SK-N-DZ (cell line): ENCODE measurements at places on chromosomes 7 and 10.

DNA sequence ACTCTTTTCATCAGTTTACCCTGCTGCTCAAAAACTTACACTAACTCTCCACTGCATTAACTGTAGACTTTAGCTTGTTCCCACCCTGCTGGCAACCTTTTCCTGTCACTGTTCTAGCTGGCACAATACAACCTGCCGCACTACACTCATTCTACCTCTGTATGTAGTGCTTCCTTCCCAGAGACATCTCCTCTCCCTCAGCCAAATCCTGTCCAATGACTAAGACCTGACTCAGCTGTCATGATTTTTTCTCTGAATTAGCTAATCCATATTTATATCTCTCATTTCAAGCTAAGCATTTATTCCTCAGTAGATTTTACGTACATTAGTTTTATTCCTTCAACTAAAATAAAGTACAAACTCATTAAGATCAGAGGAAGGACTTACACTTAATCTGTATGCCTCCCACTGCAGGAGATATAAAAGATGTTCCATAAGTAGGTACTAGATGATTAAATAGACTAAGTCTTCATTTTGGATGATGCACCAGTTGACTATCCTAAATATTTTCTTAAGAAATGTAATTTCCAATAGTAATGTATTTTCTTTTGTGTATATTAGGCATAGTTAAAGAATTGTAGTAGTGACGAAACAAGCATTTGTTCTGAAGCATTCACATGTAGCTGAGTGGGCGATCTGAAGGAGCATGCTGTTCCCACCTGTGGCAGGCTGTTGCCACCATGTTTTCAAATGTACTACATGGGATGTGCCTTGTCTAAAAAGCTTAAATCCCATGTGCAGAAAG lies 189.1 kb downstream of the SKAP2 start:
- DNase-seq: no peak

DNA sequence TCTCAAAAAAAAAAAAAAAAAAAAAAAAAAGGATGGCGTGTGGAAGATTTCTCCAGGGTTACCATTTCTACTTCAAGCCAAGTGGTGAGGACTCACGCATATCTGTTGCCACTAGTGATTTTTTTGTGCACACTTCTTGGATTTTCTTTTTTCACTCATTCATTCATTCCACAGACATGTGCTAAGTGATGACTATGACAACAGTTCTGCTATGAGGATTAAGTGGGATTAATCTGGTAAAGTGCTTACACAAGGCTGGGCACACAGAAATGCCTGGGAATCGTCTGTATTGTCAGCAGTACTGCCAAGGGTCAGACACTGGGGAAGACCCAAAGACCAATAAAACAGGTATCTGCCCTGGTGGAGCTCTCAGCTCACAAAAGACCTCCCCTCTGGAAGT lies 6.3 kb upstream of the OPN1SW start:
- no peak for DNase-seq

DNA sequence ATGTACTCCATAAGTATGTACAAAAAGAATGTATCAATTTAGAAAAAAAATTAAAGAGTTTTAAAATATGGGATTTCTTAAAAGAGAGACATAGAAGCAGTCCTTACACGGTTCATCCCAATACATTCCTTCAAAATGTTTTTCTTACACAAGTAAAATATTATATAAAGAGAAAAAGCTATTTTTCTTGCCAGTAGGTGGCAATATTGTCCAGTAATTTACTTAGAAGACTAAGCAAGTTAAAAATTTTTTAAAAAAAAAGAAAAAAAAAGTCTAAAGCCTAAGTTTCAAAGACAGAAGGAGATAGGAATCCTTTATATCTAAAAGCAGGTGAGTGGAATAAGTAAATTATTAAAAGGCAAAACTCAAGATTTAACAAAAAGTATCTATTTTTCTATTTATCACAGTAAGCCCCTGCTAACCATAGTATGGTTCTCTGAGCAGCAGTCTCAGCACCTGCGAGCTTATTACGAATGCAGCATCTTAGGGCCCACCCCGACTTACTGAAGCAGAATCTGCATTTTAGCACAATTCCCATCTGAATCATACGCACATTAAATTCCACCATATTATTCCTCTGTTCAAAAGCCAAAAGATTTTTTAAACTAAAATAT lies 240.6 kb downstream of the DGKI start:
- peak; percentile 53 for DNase-seq

GRCh38 chr10:76583711-76584161 lies 1053.9 kb downstream of the KCNMA1 start:
- no peak for DNase-seq

DNA sequence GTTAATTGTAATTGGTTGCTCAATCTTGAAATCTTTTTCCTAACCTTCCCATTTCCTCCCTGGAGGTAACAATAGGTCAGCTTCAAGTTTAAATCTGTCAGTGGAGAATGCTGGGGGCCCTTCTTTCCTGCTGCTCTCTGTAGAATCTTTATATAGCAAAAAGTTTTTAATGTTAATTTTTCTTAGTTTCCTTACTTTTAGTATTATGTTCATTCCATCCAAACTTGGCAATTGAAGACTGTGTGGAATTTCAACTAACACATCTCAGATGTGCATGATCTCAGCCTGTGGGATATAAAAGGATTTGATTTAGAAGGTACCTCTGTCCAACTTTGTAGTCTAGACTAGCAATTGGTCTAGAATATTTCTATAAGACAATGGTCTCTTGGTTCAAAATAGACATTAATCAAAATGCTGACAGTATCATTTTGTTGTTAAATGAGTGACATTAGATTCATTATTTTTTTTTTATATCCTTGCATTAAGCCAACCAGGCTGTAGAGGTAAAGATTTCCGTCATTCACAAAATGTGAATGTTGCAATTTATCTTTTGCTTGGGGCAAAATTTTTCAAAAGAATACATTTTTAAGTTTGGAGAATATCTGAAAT lies 100.4 kb upstream of the SEMA3A start:
- DNase-seq: no peak

- no peak for DNase-seq
These were observed 198.0 kb downstream of the CSTF2T start for GRCh38 chr10:51501396-51501795.

DNA sequence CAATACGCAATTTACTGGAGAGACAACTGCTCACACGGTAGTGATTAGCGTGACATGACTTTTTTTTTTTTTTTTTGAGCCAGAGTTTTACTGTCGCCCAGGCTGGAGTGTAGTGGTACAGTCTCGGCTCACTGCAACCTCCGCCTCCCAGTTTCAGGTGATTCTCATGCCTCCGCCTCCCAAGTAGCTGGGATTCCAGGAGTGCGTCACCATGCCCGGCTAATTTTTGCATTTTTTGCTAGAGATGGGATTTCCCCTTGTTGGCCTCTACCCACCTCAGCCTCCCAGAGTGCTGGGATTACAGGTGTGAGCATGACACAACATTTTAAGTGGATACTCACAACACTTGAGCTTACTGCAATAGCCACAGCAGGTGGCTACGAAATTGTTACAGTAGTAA lies 11.9 kb downstream of the ARL4A start:
- DNase-seq: no peak

DNA sequence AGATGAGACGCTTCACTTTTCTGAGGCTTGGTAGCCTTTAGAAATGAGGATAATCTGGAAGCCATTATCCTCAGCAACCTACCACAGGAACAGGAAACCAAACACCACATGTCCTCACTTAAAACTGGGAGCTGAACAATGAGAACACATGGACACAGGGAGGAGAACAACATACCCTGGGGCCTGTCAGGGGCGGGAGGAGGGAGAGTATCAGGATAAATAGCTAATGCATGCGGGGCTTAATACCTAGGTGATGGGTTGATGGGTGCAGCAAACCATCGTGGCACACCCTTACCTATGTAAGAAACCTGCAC lies 48.9 kb downstream of the LRGUK start:
- DNase-seq: peak; percentile 6

DNA sequence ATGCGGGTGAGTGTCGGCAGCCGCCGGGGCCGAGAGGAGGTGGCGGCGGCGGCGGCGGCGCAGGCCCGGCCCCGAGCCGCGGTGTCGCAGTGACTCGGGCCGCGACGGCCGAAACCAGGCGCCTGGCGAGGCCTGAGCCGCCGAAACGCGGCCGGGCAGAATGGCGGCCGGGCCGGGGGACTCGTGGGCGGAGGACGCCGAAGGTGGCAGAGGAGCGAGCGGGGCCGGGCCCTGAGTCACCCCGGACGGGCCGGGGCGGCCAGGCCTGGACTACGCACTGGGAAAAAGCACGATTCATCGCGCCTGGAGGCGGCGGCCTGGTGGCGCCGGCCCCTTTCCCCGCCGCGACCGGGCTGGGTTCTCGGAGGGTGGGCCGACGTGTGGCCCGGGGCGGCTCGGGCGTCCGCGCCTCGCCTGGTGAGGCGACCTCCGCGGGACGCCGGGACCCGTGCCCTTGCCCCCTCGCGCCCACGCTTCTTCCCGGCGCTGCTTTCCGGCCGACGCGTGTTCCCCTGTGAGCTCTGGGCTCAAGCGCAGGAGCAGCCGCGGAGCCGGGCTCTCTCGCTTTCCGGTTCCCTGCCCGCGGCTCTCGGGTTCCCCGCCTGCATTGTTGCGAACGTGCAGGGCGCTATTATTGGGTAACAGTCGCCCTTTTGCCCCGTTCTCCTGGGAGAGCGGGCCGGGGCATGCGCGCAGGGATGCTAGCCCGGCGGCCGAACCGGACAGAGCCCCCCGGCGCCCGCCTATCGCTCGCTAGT lies 500 bp downstream of the CUL1 start:
- peak; percentile 34 for DNase-seq

DNA sequence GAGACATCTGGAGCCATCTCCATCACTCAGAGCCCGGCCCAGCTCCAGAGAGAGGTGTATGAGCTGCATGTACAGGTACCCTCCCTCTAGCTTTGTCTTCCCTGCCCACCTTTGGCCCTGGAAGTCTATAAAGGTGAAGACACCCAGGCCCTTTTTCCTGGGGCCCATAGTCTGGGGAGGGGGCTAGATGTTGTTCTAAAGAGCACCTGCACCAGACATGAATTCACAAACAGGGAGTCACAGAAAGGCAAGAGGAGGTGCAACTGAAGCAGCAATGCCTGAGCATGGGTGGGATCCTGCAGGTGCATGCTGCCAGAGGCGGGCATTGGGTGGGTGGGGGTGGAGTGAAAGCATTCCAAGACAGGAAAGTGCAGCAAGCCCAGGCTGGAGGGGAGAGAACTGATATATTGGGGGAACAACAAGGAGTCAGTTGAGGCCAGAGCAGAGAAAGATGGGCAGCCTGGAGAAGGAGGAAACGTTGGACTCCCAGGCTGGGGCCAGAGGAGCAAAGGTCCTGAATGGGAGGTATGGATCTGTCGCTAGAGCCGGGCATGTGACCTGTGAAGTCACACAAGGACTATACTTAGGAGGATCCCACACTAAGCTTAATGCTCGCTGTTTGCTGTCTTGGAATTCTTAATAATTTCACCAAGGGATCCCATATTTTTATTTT lies 11.7 kb downstream of the CDHR1 start:
- no peak for DNase-seq

- no peak for DNase-seq
These were observed 95.5 kb downstream of the OTUD1 start for GRCh38 chr10:23534326-23534725.

DNA sequence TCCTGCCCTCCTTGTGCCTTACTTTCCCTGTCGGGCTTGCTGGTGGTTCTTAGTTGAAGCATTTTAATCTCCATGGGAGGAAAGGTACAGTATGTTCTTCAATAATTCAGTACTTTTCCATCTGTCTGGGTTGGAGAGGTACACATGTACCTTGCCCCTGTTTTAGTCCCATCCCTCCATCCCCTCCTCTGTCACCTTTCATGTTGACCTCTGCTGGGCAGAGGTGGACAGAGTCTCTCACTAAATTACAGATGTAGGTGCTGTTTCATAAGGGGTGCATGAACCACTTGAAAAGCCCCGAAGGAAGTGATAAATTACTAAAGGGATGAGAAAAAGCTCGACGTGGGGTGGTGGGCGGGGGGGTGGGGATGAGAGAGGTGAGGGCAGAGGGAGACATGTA lies 5.4 kb downstream of the AGFG2 start:
- no peak for DNase-seq

DNA sequence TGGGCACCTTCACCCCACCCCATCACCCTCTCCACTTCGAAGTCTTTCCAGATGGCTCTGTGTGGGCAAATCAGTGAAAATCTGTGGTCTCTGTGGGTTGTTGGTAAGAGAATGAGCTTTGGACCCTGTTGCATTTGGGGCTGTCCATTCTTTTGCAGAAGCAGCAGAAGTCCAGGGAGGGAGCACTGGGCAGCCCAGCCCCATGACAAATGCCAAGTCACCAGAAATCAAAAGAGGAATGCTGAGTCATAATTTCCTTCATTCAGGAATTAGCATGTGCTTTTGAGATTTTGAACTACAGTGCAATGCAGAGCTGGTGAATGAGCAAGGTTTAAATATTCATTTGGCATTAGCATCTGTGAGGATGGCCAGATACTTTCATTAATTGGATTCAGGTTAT lies 556.2 kb downstream of the LRMDA start:
- DNase-seq: no peak

- no peak for DNase-seq
These were observed 68.0 kb downstream of the PIP4K2A start for GRCh38 chr10:22646388-22646853.

DNA sequence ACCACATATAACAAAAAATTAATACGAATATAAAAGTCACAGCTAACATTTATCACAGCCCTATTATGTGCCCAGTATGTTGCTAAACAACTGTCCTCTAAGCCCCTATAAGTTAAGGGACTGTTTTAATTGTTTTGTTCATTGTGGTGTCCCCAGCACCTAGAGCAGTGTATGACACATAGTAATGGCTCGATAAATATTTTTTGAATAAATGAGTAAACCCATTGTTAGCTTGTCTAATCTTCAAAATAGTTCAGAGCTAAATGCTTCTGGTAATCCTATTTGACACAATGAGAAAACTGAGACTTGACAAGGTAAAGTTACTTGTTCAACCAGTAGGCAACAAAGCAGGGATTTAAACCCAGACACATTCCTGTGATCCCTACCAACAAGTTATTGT lies 78.4 kb upstream of the NEUROD6 start:
- no peak for DNase-seq

- DNase-seq: no peak
These were observed 57.1 kb upstream of the NPTX2 start for GRCh38 chr7:98559958-98560357.

DNA sequence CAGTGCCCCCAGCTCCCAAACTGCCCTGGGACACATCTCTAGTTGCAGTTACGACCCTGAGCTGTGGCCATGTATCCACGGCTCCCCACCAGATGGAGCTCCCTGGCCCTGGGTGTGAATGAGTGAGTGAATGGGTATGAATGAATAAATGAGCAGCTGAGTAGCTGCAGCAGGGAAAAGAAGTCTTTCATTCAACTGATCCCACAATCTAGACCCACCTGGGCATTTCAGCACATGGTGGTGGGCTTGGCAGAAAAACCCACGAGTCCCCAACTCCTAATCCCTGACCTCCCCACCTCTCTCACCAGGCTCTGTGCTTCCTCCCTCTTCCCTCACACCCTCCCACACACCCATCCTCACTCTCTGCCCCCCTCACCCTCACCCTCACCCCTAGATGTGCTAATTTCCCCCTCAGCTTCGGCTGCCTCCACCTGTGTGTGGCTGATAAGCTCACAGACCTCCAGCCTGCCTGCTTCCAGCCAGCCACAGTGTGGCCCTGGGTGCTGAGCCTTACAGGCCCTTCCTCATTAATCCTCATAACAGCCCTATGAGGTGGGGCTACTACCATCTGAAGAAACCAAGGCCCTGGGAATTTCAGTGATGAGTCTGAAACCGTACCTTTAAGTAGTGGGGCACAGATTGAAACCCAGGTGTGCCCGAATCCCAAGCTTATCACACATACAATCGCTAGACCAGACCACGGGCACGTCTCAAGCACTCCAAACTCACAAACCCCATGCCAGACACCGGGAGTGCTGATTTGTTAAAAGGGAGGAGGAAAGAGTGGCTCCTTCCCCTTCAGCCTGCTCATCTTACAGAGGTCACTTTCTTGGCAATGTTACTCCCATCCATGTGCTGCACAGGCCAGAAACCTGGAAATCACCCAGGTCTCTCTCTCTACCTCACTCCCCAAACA lies 2.2 kb upstream of the ATP6V1F start:
- DNase-seq: no peak
